ENCODE measurements at places on chromosomes 1 and 21.

DNA sequence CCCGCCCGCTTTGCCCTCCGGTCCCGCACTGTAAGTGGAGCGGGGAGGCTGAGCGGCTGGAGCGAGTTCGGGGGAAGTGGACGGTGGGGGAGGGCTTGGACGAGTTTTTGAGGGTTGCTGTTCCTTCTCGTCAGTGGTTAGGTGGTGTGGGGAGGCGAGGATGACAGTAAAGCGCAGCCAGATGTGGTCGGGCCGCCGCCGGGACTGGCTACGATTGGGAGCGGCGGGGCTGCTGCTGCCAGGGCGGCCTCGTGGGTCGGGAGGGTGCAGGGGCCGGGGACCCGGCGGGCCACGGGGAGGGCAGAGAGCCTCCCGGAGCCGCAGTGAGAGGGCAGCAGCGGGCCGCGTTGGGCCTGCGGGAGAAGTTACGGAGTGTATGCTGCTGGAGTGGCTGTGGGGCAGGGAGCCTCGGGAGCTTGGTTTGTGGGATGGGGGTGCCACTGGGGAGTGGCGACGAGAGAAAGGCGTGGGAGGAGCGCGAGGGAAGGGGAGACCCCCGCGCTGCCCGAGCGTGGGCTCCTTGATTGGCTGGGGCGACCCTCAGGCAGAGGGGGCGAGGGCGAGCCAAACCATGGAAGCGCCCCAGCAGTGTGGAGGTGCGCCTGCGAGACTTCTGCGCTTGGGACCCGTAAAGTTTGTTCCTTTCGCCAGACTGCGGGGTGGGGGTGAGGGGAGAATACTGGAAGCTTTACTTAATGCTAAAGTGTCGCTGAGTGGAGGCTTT is 2.1 kb downstream of the ADGRL2 start:
- peak; percentile 44 for DNase-seq

DNA sequence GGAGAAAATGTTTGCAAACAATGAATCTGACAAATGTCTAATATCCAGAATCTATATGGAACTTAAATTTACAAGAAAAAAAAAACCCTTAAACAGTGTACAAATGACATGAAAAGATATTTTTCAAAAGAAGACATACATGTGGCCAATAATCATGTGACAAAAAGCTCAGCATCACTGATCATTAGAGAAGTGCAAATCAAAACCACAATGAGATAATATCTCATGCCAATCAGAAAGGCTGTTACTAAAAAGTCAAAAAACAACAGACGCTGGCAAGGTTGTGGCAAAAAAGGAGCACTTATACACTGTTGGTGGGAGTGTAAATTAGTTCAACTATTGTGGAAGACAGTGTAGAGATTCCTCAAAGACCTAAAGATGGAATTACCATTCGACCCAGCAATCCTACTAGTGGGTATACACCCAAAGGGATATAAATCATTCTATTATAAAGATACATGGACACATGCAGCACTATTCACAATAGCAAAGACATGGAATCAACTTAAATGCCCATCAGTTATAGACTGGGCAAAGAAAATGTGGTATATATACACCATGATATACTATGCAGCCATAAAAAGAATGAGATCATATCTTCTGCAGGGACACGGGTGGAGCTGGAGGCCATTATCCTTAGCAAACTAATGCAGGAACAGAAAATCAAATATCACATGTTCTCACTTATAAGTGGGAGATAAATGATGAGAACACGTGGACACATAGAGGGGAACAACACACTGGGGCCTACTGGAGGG is 123.2 kb downstream of the PTPRC start:
- no peak for DNase-seq

DNA sequence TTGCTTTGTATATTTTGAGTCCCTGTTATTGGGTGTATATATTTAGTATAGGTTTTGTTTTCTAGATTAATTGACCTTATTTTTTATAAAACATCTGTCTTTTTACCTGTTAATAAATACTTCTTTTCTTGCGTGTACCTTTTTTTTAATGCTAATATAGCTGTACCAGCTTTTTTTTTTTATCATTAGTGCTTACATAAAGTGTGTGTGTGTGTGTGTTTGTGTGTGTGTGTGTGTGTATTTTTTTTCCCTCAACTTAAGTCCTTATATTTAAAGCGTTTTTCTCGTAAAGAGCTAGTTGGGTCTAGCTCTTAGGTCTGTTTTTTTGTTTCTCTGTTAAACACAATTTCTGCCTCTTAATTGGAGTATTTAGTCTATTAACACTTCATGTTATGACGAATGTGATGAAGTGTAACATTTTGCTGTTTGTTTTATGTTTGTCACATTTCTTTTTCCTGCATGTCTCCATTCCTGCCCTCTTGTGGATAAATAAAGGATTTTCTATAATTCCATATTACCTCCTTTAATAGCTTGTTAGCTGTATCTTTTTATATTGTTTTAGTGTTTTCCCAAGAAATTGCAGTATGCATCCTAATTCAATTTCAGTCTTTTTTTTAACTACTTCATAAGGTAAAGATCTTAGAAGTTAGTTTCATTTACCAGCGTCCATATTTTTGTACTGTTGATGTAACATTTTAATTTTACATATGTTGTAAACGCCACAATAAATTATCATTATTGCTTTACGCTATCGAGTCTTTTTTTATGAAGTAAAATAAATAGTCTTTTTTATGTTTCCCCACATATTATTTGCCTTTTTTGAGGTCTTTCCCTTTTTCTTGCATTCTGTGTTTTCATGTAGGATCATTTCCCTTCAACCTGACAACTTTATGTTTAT is 4.3 kb downstream of the PRMT2 start:
- no peak for DNase-seq

- DNase-seq, result no peak
Measured at GRCh38 chr1:18645747-18646090, 15.1 kb downstream of the PAX7 start.

Measured in stromal cell of bone marrow (primary cell).